SW 1271 (cell line): ENCODE measurements at places on chromosomes 3 and 15.

- DNase-seq, result no peak
Measured at GRCh38 chr3:194268654-194269512, 82.2 kb downstream of the CPN2 start.

GRCh38 chr3:162865466-162865865, 1368.9 kb downstream of the OTOL1 start:
- no peak for DNase-seq

GRCh38 chr15:52709187-52709981, 30.2 kb upstream of the ATOSA start:
- no peak for DNase-seq

DNA sequence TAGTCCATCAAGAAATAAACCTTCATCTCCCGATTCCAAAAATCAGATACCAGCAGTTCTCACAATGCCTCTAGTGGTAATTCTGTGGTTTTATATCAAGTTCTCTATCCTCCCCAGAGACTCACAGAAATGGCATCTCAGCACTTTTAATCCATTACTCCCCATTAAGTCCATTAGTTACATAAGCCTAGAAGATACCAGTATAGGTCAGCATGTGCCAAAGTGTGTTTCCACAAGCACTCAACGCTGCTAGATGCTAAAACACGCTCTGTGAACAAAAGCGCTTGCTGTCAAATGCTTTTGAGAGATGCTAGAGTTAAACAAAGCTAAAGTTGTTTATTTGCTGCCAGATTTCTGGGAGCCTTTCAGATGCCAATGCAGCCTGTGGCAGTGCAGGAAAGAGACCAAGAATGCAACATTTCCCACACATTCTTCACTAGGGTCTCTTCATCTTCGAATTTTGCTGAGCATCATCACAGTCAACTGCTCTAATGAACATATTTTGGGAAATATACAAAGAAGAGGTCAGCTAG, 918.8 kb upstream of the CFAP20DC start:
- no peak for DNase-seq

DNA sequence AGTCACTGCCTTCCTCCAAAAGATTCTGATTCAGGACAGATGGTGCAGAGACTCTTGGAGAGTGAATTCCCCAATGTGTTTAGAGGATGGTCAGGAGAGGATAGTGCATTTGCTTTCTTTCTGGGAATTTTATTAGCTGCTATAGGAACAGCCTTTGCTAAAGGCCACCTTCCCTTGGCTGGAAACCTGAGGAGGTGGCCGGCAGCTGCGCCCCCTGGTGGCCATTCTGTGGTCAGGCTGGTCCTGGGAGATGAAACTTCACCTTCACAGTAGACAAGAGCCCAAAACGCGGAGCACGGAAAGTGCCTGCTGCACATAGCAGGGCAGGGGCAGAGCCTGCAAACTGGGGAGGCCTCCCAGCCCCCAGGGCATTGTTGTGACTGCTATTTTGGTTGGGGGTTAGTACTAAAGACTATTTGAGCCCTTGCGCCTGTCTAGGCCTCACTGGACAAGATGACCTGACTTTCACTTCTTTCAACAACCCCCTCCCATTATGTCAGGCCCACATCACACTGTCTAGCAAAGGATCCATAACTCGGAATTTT, 34.3 kb downstream of the SEC22C start:
- DNase-seq, result peak; percentile 48

DNA sequence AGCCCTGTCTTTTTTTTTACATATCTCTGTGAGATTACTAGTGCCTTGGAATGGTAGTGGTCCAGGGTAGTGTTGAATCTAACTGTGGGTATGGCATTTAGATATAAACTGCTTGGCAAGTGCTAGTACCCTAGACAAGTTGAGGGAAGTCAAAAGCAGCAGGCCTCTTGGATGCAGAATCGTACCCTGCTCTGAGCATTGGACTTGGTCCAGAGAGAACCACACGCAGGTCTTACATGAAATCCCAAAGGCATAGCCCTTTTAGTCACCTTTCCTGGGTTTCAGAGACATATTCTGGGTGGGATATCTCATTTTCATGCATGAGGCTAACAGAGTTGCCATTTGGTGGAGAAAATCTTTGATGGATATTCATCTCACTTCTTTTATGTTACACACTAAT, 641.4 kb downstream of the PDCD6IP start:
- no peak for DNase-seq

DNA sequence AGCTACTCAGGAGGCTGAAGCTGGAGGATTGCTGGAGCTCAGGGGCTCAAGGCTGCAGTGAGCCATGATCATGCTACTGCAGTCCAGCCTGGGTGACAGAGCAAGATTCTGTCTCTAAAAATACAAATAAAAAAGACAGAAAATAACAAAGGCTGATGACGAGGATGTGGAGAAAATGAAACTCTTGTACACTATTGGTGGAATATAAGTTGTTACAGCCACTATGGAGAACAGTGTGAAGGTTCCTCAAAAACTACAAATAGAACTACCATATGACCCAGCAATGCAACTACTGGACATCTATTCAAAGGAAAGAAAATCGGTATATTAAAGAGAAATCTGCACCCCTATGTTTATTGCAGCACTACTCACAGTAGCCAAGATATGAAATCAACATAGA, 526.7 kb upstream of the NAALADL2 start:
- DNase-seq, result no peak

DNA sequence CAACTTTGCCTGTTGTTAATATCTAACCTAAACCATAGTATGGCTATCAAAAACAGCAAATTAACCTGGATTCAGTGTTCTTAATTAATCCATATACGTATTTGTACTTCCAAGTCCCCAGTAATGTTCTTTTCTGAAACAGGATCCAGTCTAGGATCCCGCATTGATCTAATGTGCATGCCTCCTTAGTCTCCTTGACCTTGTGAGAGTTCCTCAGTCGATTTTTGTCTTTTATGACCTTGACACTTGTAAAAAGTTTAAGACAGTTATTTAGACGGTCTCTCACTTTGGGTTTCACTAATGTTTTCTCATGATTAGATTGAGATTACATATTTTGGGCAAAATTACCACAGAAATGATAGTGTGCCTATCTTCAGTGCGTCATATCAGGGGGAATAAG, 69.4 kb downstream of the TGFBR2 start:
- DNase-seq, result no peak

DNA sequence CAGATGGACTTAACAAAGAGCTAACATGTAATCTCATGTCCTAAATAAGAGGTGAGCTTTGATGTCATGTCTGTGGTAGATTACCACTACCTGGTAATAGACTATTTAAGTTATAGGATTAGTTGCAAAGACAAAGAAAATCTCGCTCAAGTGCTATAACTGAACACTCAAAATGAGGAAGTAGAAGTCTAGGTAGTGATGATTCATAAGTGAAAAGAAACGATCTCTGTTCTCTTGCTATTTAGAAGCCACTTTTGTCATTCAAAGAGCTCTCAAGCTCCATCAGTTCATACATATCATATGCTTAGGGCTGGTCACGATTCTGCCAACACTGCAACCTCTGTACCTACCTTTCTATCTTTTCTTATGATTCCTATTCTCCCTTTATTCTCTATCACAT, 110.9 kb downstream of the EDEM1 start:
- DNase-seq, result no peak

DNA sequence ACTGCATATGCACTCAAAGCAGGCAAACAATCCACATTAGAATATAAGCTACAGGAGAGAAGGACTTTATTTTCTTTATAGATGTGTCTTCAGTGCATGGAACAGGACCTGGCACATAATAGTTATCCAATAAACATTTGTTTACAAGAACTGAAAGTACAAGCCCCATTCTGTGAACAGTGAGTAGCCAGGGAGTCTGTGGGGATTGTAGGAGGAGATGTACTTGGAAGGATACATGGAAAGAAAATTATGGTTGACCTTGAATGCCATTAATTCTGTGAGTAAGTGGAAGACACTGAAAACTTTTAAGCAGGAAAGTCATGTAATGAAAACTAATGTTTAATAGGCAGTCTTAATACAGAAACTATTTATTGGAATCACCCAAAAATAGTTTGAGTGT, 28.3 kb downstream of the MASP1 start:
- no peak for DNase-seq

- DNase-seq, result peak; percentile 79
Measured at GRCh38 chr15:48925714-48926223, 38.0 kb downstream of the SHC4 start.

- DNase-seq, result no peak
Measured at GRCh38 chr3:146164506-146164905, 3.5 kb upstream of the PLOD2 start.

GRCh38 chr3:127171721-127172120, 21.2 kb upstream of the PRR23E start:
- DNase-seq, result no peak

DNA sequence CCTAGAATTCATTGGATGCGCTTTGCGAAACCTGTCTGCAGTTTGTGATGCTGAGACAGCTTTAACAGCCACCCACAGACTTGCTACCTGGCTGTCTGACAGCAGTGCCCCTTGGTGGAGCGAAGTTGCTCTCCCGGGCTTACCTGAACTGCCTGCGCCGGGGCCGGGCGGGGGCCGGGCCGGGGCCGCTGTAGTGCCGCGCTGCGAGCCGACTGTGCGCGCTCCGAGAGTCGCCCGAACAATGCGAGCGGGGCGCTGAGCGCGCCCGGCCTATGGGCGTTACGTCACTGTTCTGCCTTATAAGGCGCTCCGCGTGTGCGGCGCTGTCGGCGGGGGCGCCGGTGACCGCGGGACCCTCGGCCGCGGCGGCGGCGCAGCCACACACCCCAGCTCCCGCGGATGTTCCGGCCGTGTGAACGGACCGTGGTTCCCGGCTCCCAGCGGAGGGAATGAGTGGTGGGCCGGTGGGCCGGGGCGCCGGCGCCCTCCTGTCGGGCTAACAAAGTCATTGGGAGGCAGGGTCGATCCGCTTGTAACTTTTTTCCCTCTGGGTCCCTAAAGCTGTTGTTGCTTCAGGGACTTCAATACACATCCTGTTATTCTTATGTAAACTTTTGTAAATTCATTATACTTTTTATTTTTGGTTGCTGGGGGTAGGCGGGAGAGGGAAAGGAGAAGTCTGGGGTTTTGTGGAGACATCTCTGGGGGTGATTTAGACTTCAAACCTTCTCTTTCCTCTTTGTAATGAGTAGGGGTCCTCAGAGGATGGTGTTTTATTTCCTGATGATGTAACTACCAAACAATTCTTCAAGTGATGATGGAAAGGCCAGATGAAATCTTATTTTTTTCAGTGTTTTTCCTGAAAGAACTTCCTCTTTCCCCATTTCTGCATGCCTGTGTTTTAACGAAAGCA, 58.5 kb downstream of the CMSS1 start:
- DNase-seq, result no peak

GRCh38 chr15:99409097-99409473, 156.7 kb upstream of the MEF2A start:
- peak; percentile 13 for DNase-seq

- no peak for DNase-seq
Measured at GRCh38 chr3:39531066-39531465, 63.6 kb downstream of the MOBP start.

- no peak for DNase-seq
Measured at GRCh38 chr3:54878145-54878544, 49.7 kb downstream of the LRTM1 start.

- DNase-seq, result no peak
Measured at GRCh38 chr15:60893886-60894285, 335.2 kb downstream of the RORA start.

- DNase-seq, result no peak
Measured at GRCh38 chr3:162769564-162769963, 1273.0 kb downstream of the OTOL1 start.

- DNase-seq, result no peak
Measured at GRCh38 chr15:35071106-35071505, 14.0 kb downstream of the NANOGP8 start.

- no peak for DNase-seq
Measured at GRCh38 chr15:32683906-32684584, 33.8 kb upstream of the GREM1 start.

DNA sequence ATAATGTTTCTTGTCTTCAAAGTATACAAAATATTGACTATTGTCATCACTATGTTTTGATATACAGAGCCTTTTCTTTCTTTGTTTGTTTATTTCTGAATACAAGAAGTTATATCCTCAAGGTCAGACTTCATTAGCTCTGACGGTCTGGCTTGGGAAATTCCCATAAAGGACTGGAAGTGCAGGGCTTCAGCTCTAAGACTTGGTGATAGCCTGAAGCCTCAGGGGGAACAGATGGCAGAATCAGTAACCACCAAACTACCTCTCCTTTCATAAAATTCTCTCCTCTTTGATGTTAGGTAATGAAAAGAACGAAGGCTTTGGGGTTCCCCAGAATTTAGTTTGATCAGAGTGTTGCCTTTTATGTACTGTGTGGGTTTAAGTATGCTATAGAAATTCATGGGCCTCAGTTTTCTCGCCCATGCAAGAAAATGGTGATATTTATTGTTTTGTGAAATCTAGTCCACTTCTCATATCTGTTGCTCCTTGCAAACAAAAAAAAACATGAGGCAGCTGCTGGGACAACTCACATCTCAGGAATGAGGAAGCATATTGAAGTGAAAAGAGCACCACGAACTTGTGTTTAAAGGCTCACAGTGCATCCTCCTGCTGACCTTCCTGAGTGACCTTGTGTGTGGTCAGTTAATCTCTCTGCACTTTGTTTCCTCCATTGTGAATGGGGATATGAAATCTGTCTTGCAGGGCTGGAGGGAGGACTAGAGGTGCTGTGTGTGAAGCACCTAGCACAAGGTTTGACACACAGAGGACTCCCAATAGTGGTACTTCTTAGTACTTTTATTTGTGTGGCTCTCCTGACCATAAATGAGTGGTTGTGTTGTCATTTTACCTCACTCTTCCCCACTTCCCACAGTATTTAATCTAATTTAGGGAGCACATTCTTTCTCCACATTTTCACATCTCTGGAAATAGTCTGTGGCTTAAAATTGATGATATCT, 569.8 kb upstream of the IL12A start:
- DNase-seq, result no peak

GRCh38 chr15:83930392-83931212, 276.7 kb downstream of the ADAMTSL3 start:
- no peak for DNase-seq

DNA sequence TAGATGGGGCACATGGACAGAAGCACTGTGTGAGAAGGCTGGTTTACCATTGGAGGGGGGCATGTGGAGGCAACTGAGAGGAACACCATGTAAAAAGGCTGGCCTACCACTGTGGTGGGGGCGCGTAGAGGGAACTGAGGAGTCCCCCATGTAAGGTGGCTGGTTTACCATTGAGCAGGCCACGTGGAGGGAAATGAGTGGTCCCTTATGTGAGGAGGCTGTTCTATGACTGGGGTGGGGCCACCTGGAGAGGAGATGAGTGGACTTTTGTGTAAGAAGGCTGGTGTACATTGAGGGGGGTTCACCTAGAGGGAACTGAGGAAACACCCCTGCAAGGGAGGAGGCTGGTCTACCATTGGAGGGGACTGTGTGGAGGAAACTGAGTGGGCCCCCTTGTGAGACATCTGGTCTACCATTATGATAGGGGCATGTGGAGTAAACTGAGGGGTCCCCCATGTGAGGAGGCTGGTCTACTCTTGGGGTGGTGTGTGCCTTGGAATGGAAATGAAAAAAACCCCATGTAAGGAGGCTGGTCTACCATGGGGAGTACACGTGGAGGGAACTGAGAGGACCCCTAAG, 156.9 kb downstream of the FBLN2 start:
- DNase-seq, result no peak
